ENCODE measurements at places on chromosomes 13 and 19.

- no peak for DNase-seq
Observed at GRCh38 chr13:76210262-76210661, 574.1 kb downstream of the LMO7 start.

GRCh38 chr13:80988391-80989151, 647.6 kb upstream of the SPRY2 start:
- DNase-seq, result no peak

- DNase-seq, result peak; percentile 68
Observed at GRCh38 chr19:13847407-13848339, 29.3 kb upstream of the NANOS3 start.

DNA sequence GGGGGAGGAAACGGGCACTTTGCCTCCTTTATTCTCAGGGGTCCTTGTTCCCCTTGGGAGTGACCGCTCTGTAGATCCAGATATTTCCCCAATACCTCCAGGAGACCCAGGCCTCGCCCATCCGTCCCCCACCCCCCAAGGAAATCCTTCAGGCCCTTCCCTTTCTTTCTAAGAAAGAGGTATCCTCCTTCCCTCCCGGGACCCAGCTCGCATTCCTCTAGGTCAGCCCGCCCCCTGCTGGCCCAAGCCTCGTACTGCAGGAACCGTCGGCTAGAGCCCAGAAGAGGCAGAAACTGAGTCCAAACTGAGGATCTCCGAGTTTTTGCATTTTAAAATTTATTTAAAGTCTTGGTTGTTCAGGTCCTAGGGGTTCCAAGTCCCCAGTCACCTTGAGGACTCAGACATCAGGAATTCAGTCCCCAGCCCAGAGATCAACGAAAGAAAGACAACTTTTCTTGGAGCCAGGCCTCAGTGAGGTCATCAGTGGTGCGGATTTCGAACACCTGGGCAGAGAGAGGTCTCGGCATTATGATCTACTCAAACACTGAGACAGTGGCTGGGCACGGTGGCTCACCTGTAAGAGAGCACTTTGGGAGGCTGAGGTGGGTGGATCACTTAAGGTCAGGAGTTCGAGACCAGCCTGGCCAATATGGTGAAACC, 7.5 kb upstream of the LRFN1 start:
- peak; percentile 65 for DNase-seq

GRCh38 chr13:83816081-83816480, 66.2 kb downstream of the SLITRK1 start:
- DNase-seq, result no peak

- no peak for DNase-seq
Observed at GRCh38 chr19:32661318-32661717, 13.7 kb downstream of the ANKRD27 start.

Measured in stimulated activated CD4-positive, alpha-beta T cell treated with anti-CD3 and anti-CD28 coated beads, Interleukin-1b, Interleukin-23, amount 100 ng/mL, for 1 hour (primary cell).